ENCODE measurements at places on chromosomes 3 and 15. TPM values are rescaled to one million over a fixed set of nuclear protein-coding genes. Genes with fewer than 3 reads are reported as not detected.

- no peaks in the 10 kb centered on the region for H3K36me3 ChIP-seq
- no peaks in the 10 kb centered on the region for H3K27me3 ChIP-seq
- peak; percentile 83 for DNase-seq
- H3K4me1 ChIP-seq, result no peaks in the 10 kb centered on the region
- no peak overlapping the region for H3K4me3 ChIP-seq
These were observed 365.6 kb downstream of the MAGI1 start for GRCh38 chr3:65672871-65673815.

P2RY14 gene
- total RNA-seq, result not detected

KBTBD13 gene
- total RNA-seq, result not detected

DNA sequence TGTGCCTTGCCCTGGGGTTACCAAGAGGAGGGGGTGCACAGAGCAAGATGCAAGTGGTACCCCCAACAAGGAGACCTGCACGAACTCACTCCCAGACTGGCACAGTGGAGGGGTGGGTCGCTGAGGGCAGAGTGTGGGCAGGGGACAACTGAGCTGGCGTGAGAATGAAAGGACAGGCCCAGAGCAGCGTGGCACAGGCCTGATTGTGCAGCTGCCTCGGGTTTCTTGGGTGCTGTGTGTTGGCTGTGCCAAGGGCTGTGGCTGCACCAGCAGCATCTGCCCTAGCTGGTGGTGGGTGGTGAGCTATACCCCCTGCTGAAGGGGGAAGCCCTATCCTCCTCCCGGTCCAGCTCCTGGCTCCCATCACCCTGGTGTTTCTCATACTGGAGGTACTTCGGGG is 92.4 kb downstream of the TMEM266 start:
- no peaks in the 10 kb centered on the region for H3K36me3 ChIP-seq
- no peaks in the 10 kb centered on the region for H3K27me3 ChIP-seq
- peaks cover 6% of the 10 kb centered on the region for H3K4me1 ChIP-seq
- DNase-seq, result no peak
- no peak overlapping the region for H3K27ac ChIP-seq

- no peaks in the 10 kb centered on the region for H3K27me3 ChIP-seq
- H3K4me1 ChIP-seq, result peaks cover 48% of the 10 kb centered on the region
- H3K4me3 ChIP-seq, result no peak overlapping the region
- DNase-seq, result no peak
- peaks cover 21% of the 10 kb centered on the region for H3K36me3 ChIP-seq
These were observed 29.9 kb upstream of the MCCC1 start for GRCh38 chr3:183129243-183129642.

DNA sequence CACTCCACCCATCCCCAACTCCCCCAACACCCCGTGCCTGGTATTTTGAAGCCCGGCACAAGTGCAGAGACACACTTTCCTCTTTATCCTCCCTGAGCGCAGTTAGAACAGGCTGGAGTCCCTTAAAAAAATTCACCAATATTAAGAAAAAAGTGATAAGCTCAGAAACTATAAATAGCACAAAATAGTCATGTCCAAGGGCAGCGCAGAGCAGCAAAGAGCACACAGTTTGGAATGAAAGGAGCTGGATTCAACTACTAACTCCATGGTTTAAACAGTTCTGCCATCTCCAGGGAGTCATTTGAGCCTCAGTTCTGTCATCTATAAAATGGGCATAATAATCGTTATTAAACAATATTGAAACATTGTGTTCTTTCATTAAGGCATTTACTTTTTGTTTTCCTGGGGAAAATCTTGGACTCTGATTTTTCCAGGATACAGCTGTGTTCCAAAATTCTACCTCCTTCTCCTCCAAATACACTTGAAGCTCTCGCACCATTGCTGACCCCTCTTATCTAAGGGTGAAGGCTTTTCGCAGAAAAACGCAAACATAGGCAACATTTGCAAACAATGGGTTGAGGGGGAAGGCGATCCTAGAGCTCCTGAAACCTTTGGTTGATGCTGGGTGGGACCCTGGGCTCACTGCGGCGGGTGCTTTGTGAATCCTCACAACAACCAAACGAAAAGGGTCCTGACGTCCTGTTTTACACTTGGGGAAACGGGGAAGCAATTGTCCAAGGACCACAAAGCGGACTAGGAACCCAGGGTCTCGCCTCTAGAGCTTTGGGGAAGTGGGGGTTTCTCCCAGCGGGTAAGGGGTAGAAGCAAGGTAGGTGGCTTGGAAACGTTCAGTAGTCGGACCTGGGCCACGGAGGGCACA is 41.8 kb downstream of the EPHB3 start:
- DNase-seq, result no peak
- H3K27ac ChIP-seq, result no peak overlapping the region
- no peaks in the 10 kb centered on the region for H3K36me3 ChIP-seq
- no peaks in the 10 kb centered on the region for H3K27me3 ChIP-seq
- H3K4me3 ChIP-seq, result no peak overlapping the region
